Small intestine (tissue), 16 donors: ENCODE measurements at places on chromosomes 1 and 21.

DNA sequence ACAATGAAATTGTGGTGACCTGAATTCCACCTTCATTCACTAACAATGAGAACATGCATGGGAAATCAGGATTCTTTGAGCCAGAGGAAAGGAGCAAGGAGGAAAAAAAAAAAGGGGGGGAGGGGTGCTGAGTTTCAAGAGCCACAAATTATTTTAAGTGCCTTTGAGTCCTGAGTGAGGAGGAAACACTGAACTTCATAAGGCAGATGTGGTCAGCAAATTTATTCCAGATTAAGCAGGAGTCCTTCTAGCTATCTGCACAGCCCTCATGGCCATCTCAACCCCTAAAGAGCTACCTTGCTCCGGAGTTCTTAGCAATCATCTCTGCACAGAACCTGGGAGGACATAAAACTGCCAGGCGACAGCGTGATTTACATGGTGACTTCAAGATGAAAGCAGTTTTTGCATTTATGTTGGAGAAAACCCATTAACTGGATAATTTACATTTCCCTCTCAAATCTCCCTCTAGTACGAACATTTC lies 21.7 kb downstream of the ASTN1 start:
- DNase-seq: no peak

DNA sequence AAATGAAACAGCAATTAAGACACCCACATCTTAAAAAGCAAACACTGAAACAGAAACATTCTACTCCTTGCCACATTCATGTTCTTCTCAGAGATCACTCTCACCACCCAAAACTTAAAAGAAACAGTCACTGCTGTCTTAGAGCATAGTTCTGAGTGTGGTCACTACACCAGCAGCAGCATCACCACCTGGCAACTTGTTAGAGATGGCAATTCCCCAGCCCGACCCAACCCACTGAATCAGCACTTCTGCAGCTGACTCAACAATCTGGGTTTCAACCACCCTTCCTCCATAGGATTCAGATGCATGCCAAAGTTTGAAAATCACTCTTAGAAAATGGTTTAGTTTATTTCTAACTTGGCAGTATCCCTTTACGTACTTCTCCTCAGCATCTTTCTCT lies 126.1 kb downstream of the CDC42BPA start:
- peak; percentile 24 for DNase-seq

DNA sequence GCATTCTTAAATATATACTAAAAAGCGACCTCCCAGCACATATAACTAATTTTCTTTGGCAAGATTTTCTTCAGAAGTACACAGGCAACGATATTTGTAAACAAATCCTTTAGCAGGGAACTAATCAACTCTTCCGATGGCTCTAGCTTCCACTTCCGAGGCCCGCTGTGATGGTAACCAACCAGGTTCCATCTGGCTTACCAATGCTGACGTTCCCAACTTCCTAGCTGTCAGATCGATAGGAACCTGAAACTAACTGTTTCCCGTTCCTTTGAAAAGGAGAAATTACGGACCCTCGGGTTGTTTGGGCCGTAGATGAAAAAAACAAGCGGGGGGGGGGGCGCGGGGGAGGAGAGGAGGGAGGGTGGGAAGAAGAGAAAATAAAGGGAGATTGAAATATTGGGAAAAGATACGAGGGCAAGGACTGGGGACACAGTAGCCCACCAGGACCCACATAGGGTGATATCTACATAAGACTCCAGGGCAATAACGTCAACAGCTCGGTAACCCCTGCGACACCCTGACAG lies 513 bp downstream of the GTF2B start:
- peak; percentile 64 for DNase-seq

GRCh38 chr1:154873321-154873950 lies 3.4 kb upstream of the KCNN3 start:
- no peak for DNase-seq

- no peak for DNase-seq
Observed at GRCh38 chr1:180886338-180886737, 26.4 kb upstream of the KIAA1614 start.
